ENCODE measurements at places on chromosomes 3 and 15. TPM values are rescaled to one million over a fixed set of nuclear protein-coding genes. Genes with fewer than 3 reads are reported as not detected.
A peak's percentile ranks its signal among the peaks of the same experiment; 100 is the strongest.

- H3K4me1 ChIP-seq, result no peaks in the 10 kb centered on the region
- H3K36me3 ChIP-seq, result no peaks in the 10 kb centered on the region
- no peaks in the 10 kb centered on the region for H3K27me3 ChIP-seq
- DNase-seq, result no peak
- no peak overlapping the region for H3K4me3 ChIP-seq
Observed at GRCh38 chr15:26721232-26721967, 51.5 kb downstream of the GABRB3 start.

GRCh38 chr15:95557226-95558046, 773.1 kb upstream of the NR2F2 start:
- H3K4me1 ChIP-seq, result peaks cover 24% of the 10 kb centered on the region
- no peaks in the 10 kb centered on the region for H3K36me3 ChIP-seq
- H3K4me3 ChIP-seq, result peak overlapping the region; percentile 46
- DNase-seq, result no peak
- H3K27ac ChIP-seq, result peak overlapping the region; percentile 85

Gene CMC1
- total RNA-seq, result 5.8 TPM

DNA sequence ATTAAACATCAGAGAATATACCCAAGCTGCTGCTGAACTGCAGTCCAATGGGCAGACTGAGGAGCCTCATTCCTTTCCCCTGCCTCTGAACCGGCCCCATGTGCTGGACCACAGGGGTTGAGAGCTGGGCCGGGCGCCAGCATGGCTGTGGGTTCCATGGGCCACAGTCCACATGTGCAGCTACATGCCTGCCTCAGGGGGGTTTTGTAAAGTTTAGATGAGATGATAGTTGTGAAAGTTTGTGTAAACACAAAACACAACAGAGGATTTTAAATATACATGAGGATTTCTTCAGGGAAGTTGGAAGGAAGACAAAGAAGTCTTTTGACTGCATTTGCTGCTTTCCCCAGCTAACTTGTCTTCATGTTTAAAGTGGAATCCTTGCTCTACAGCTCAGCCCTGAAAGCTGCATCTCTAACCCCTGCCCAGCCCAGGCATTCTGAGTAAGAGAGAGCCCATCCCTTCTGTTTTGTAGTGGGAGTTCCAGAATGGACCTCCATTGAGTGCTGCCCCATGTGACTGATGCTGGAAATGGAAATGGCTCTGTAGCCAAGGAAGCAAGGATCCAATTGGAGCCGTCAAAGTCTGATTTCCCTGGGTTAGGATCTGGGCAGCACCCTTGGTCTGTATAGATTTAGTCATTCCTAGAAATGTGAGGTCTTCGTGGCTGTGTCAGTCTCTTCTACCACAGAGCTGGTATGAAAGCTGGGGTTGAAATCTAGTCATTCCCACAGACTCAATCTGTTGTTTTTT, 17.5 kb downstream of the SLC12A8 start:
- no peaks in the 10 kb centered on the region for H3K36me3 ChIP-seq
- no peak overlapping the region for H3K4me3 ChIP-seq
- H3K27me3 ChIP-seq, result no peaks in the 10 kb centered on the region
- H3K27ac ChIP-seq, result no peak overlapping the region
- peak; percentile 85 for DNase-seq

DNA sequence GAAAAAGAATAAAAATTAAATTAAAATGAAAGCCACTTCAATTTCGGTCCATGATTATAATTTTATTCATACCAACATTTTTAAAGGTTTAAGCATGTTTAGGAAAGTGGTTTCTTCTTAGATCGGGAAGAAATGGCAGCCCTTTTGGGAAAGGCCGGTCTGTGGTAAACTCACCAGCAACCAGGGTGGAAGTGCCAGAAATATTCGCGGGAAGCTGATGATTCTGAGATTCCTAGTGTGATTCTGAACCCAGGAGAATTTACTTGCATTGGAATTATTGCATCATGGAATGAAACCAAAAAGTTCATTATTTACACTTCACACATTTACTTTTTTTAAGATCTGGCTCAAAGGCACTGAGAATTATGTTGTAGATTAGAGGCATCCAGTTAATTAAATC, 97.2 kb upstream of the CCNL1 start:
- peaks cover 32% of the 10 kb centered on the region for H3K4me1 ChIP-seq
- H3K36me3 ChIP-seq, result no peaks in the 10 kb centered on the region
- H3K4me3 ChIP-seq, result no peak overlapping the region
- DNase-seq, result no peak

GRCh38 chr15:70125605-70126004, 27.9 kb upstream of the TLE3 start:
- no peak overlapping the region for H3K4me3 ChIP-seq
- no peak for DNase-seq
- H3K4me1 ChIP-seq, result peaks cover 11% of the 10 kb centered on the region
- H3K27ac ChIP-seq, result no peak overlapping the region
- peaks cover 41% of the 10 kb centered on the region for H3K27me3 ChIP-seq
- H3K36me3 ChIP-seq, result no peaks in the 10 kb centered on the region

DNA sequence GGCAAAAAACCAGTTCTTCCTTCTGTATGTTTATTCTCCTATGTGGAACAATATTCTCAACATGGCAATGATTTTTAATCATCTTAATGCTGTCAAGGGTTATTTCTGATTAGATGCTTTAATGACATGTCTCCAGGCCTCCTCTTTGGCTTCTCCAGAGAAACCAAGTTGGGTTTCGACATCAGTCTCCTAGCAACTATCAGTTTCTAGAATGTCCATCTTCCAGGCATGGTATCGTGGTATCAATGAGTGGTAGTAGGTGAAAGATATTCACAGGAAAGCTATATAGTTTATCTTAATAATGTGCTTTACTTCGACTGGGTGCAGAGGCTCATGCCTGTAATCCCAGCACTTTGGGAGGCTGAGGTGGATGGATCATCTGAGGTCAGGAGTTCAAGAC, 128.5 kb downstream of the C3orf70 start:
- H3K27ac ChIP-seq, result no peak overlapping the region
- H3K4me3 ChIP-seq, result no peak overlapping the region
- H3K27me3 ChIP-seq, result no peaks in the 10 kb centered on the region
- no peaks in the 10 kb centered on the region for H3K4me1 ChIP-seq
- DNase-seq, result no peak

Gene LRTM1
- total RNA-seq, result not detected

DNA sequence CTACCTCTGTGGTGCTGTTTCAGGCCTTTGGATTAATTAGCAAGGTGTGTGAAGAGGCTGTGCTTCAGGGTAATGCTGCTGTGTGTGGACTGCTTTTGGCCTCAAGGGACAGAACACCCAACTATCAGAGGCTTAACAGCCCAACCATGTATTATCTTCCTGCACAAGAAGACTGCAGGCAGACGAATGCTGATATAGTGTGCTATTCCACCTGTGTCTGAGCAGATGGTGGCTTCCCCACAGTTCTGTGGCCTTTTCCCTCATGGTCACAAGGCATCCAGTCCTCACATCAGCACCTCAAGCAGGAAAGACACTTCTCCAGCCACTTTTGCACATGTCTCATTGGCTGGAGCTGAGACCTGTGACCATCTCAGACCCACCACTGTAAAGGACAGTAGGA, 76.6 kb downstream of the CHCHD6 start:
- H3K27me3 ChIP-seq, result no peaks in the 10 kb centered on the region
- H3K4me3 ChIP-seq, result no peak overlapping the region
- H3K27ac ChIP-seq, result no peak overlapping the region

DNA sequence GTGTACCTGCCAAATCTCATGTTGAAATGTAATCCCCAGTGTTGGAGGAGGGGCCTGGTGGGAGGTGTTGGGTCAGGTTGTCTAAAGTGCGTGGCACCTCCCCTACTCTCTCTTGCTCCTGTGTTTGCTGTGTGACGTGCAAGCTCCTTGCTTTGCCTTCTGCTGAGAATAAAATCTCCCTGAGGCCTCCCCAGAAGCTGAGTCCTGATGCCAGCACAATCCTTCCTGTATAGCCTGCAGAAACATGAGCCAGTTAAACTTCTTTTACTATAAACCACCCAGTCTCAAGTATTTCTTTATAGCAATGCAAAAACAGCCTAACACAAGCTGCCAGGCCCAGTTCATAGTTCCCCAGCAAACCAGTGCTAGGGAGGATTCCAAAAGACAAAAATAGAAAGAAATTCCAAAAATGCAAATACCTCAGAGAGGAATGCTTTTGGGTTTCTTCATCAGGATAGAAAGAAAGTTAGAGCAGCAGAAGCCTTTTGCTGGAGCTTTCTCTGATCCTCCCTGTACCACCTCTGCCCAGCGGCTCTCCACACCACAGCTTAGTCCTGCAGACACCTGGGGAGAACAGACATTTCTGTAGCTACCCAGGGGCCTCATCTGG, 25.9 kb upstream of the CDV3 start:
- H3K27me3 ChIP-seq, result no peaks in the 10 kb centered on the region
- H3K27ac ChIP-seq, result peak overlapping the region; percentile 60
- H3K4me3 ChIP-seq, result peak overlapping the region; percentile 5
- peaks cover 21% of the 10 kb centered on the region for H3K4me1 ChIP-seq
- no peaks in the 10 kb centered on the region for H3K36me3 ChIP-seq

Gene MAGEL2
- total RNA-seq, result not detected

DNA sequence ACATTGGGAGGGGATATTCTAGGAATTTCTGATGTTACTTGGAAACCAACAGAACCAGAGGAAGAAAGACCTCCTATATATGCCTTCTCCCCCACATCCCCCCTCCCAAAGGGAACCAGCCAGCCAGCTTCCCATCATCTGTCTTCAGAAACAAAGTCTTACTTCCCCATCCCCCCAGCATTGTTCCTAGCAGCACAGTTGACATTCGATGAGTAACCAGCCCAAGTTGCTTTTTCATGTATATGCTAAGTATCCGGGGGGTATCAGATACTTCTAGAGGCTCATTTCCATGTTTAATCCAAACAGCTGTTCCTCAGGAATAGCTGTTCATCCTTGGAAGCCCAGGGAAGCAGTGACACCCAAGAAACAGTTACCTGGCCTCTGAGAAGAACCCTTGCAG, 16.0 kb downstream of the RMDN3 start:
- no peak for DNase-seq
- H3K27me3 ChIP-seq, result no peaks in the 10 kb centered on the region
- H3K27ac ChIP-seq, result no peak overlapping the region
- peaks cover 8% of the 10 kb centered on the region for H3K4me1 ChIP-seq

Gene TRA2B
- 111 TPM for total RNA-seq

Gene ANKUB1
- total RNA-seq, result not detected

GRCh38 chr15:39434163-39434562, 146.7 kb upstream of the THBS1 start:
- no peak for DNase-seq
- no peak overlapping the region for H3K4me3 ChIP-seq
- H3K27me3 ChIP-seq, result no peaks in the 10 kb centered on the region
- no peaks in the 10 kb centered on the region for H3K36me3 ChIP-seq
- H3K4me1 ChIP-seq, result peaks cover 32% of the 10 kb centered on the region

Gene RFX7
- 7.6 TPM for total RNA-seq

Gene CKMT1B
- total RNA-seq, result not detected

GRCh38 chr3:104411757-104412156, 955.0 kb upstream of the ALCAM start:
- no peak overlapping the region for H3K27ac ChIP-seq
- DNase-seq, result peak; percentile 0
- H3K4me1 ChIP-seq, result no peaks in the 10 kb centered on the region
- H3K27me3 ChIP-seq, result no peaks in the 10 kb centered on the region

- no peak overlapping the region for H3K27ac ChIP-seq
- no peak for DNase-seq
- no peak overlapping the region for H3K4me3 ChIP-seq
- no peaks in the 10 kb centered on the region for H3K4me1 ChIP-seq
- no peaks in the 10 kb centered on the region for H3K36me3 ChIP-seq
Observed at GRCh38 chr3:149486726-149487125, 12.2 kb downstream of the TM4SF4 start.

Data from osteoblast (primary cell).